Stimulated activated CD4-positive, alpha-beta T cell treated with anti-CD3 and anti-CD28 coated beads, Interleukin-12 subunit alpha, Interleukin-12 subunit beta, amount 100 ng/mL, for 4 hours (primary cell): ENCODE measurements at places on chromosomes 13 and 19.

- no peak for DNase-seq
These were observed 3.1 kb upstream of the JSRP1 start for GRCh38 chr19:2259336-2259735.

GRCh38 chr19:33408116-33408515, 34.6 kb downstream of the CEBPG start:
- DNase-seq, result no peak

DNA sequence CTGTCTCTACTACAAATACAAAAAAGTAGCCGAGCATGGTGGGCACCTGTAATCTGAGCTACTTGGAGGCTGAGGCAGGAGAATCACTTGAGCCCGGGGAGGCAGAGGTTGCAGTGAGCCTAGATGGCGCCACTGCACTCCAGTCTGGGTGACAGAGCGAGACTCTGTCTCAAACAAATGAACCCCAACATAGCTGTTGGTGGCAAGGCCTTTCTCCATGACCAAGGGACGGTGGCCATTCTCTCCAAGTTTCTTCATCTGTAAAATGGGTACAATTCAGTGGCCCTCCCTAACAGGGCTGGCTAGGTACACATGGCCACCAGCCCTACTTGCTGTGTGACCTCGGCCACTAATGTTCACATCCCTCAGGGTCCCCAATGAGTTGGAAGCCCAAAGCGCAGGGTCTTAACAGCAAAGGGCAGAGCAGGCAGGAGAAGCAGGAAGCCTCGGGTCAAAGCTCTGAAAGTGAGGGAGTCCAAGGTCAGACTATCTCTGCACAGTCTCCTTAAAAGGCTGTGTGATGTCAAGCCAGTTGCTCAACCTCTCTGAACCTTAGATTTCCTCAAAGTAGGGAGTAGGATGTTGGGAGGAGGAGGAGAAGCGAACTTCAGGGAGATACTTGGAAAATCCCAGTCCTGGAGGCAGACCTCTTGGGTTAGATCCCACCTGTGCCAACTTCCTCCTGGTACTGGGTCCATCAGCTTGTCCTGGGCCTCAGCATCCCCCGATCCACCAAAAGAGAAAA, 2.7 kb downstream of the JUND start:
- peak; percentile 41 for DNase-seq

GRCh38 chr19:6739390-6739882, at the start of gene TRIP10:
Gene TRIP10, plus strand, starts transcription at chr19:6739680. Its CDS starts 82 bp downstream, at chr19:6739762.
- peak; percentile 81 for DNase-seq

DNA sequence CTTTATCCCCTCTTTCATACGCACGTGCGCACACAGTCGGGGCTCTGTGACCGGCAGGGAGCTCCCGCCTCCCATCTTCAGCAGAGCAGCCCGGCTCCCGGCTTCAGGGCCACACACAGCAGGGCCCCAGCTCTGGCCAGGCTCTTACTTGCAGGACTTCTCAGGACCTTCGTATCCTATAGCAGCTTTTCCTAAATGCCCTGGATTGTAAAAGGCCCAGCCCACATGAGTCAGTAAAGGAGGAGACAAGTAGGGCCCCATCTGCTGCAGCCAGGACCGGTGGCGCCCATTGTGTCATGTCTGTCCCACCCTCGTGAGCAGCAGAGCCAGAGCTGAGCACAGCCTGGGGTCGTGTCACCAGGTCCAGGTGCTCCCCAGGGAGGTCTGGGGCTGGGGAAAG, 107.6 kb upstream of the VSTM2B start:
- DNase-seq, result no peak

DNA sequence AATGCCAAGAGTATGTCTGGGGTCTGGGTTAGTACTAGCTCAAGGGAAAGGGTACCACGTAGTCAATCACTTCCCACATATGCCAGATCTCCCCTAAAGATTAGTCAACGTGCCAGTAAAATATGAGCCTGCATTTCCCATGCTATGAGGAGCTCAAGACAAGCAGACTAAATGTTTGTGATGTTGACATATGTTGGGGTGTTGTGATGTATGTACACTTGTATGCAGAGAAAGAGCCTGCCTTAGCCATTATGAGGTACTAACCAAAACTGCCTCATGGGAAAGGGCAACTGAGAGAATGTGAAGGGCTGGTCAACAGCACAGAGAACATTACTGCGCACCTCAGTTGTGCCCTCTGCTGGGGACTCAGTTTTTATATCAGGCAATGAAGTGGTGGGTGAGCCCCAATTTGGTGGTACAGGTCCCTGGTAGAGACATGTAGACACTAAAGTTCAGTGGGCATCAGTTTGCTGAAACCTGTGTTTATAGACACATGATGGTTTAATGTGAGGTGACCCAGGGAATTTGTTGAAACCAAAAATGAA, 287.0 kb downstream of the DCT start:
- no peak for DNase-seq

- DNase-seq, result no peak
These were observed 10.6 kb downstream of the RFC3 start for GRCh38 chr13:33828431-33829129.

GRCh38 chr13:51955816-51956603, 55.2 kb downstream of the ATP7B start:
- DNase-seq, result no peak

GRCh38 chr19:2532252-2533071, 56.5 kb downstream of the GADD45B start:
- no peak for DNase-seq

- no peak for DNase-seq
These were observed 3.5 kb downstream of the KEAP1 start for GRCh38 chr19:10499550-10500246.

DNA sequence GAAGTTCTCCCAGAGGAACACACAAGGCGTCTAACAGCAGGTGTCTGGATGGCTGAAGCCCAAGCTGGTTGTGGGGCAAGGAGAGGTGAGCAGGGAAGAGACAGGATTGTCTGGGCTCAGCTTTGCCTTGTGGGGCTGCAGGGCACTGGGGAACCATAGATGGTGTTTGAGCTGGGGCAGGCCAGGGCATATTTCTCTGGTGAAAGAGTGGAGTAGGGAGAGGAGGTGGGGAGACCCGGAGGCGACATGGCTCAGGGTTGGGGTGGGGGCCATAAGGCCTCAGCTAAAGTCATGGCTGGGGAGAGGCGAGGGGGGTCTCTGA, 5.4 kb upstream of the PALM start:
- no peak for DNase-seq

GRCh38 chr13:34078334-34078999, 260.5 kb downstream of the RFC3 start:
- DNase-seq, result no peak

- DNase-seq, result no peak
These were observed 194.3 kb downstream of the TEX29 start for GRCh38 chr13:111514610-111515306.

DNA sequence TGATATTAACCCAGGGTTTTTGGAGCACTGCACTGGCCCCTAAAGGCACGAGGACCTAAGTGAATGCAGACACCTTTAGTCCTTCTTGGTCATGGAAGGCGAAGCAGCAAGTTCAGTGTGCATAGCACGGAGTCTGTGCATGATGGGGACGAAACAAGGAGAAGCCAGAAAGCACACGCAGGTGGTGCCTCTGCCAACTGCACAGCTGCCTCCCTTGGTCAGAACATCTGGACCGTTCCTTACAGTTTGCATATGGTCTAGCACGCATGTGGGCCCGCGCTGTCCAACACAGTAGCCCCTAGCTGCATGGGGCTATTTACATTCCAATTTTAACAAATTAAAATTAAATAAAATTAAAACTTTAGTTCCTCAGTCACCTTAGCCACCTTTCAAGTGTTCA, 44.0 kb downstream of the FLT3 start:
- DNase-seq, result no peak

DNA sequence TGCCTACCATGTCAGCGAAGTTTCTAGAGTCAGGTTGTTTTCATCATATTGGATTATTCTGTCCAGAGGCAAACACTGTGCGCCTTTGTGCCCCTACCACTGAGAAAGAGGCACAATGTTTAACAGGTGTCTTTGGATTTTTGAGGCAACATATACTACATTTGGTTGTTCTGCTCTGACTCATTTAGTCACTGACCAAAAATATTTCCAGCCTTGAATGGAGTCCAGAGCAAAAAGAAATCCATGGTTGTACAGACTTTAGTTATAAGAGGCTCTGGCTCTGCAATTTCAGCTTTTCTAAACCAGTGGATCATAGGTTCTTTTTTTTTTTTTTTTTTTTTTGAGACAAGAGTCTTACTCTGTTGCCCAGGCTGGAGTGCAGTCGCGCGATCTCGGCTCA, 35.7 kb downstream of the LACC1 start:
- DNase-seq, result no peak

- no peak for DNase-seq
These were observed 78.9 kb upstream of the PEG3 start for GRCh38 chr19:56919308-56919995.

- no peak for DNase-seq
These were observed 10.9 kb downstream of the KASH5 start for GRCh38 chr19:49398931-49399330.

DNA sequence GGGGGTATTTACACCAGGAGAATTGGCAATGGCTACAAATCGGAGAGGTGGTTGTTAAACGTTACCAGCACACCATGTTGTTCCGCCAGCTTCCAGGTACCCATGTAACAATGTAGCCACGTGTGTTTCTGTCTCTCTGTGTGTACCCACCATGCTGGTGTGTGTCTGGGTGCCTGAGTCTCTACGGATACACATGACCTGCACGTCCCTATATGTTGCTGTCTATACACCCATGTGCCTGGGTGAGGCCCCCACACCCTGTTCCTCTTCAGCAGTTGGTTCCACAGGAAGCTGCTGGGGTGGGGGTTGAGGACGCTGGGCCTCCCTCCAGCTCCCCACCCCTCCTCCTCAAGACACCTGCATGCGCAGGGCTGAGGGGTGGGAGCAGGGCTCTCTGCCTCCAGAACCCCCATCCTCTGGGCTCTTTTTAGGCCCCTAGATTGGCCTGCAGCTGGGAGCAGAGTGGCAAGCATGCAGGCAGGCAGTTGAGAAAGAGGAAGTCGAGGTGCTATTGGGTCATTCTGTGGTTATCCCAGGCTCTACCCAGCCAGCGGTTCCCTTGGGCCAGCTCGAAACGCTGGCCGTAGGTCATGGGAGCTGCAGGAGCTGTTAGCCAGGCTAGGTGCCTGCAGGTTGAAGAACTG, at the start of gene ARHGEF18:
Gene ARHGEF18 (plus strand): TSS at position 351 of the 644 bp plus-strand sequence. CDS start 13,954 bp downstream, outside the sequence.
- DNase-seq, result no peak

DNA sequence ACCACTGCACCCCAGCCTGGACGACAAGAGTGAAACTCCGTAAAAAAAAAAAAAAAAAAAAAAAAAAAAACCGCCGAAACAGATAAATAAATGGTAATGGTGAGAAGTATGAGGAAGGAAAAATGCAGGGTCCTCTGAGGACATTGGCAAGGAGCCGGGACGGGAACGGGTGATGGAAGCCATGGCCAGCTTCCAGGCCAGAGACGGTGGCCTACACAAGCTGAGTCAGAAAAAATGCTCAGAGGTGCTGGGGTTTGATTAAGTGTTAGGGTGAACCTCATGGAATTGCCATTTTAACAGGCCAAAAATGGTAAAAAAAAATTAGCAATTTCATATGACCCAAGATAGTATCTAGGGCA, 866 bp upstream of the ZSWIM4 start:
- DNase-seq, result no peak

DNA sequence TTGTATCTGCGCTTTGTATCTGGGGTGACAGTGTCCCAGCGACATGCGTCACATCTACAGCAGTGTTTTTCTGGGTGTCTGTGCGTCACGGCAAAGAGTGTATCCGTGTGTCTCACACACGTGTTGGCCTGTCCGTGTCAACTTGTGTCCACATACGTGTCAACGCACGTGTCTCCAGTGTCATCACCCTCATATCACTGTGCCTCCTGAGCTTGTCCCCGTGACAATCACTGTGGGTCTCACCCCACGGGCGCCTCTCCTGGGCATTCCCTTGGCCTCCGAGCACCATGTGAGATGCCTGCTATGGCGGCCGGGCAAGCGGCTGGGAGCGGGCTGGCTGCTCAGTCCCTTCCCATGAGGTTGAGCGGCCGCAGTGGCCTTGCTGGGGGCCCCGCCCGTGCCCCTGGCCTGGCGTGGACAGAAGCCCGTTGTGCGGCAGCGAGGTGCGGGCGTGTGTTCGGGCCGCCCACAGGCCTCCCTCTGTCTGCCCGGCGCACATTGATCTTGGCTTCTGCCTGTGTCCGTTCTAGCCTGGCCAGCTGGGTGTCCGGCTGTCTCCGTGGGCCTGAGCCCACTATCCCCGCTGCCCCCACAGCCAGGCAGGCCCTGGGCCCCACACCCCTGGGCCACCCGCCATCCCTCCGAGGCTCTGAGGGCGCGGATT, 6.4 kb downstream of the NFIX start:
- no peak for DNase-seq

DNA sequence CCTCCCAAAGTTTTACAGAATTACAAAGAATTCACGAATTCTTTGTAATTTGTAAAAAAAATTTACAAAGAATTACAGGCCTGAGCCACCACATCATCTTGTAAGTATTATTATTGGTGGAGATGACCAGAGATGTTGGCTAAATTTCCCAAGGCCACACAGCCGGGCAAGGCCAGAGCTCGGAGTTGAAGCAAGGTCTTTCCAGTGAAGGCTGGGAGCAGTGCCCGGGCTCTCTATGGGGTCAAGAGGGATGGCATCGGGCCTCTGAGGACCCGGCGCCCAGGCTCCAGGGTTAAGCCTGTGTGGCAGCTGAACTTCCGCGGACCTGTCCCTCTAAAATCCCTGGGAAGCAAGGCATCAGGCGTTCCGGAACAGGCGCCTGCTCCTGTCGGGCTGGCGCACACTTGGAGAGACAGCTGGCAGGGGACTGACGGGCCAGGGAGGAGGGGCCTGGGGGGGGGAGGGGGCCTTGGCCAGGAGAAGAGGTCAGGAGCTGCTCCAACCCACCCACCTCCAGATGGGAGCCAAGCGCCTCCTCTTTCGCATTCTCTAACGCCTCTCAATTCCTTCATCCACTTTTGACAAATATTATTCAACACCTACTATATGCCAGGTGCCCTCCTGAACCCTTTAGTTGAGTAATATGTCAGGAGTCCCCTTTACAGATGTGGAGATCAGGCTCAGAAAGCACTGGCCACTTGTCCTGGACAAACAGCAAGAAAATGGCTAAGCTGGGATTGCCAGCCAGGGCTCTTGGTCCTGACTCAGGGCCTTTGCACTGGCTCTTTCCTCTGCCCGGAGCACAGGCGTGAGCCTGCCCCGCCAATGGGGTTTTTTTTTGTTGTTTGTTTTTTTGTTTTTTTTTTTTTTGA, 36.8 kb upstream of the SEMA6B start:
- DNase-seq, result no peak

- DNase-seq, result no peak
These were observed 302.9 kb downstream of the LMO7 start for GRCh38 chr13:75938811-75939560.

DNA sequence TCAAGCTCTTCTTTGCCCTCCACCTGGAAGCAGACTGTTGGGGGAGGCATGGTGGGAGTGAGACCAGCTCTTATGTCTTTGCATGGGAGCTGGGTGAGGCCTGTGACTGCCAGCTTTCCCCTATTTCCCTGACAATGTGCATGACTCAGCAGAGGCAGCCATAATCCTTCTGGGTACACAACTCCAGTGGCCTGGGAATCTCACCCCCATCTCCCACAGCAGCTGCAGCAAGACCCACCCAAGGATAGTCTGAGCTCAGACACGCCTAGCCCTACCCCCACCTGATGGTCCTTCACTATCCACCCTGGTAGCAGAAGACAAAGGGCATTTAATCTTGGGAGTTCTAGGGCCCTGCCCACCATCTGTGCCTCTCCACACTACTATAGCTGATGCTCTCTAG, 41.4 kb upstream of the FGF14 start:
- DNase-seq, result no peak
